ENCODE measurements at places on chromosomes 12 and 14.

DNA sequence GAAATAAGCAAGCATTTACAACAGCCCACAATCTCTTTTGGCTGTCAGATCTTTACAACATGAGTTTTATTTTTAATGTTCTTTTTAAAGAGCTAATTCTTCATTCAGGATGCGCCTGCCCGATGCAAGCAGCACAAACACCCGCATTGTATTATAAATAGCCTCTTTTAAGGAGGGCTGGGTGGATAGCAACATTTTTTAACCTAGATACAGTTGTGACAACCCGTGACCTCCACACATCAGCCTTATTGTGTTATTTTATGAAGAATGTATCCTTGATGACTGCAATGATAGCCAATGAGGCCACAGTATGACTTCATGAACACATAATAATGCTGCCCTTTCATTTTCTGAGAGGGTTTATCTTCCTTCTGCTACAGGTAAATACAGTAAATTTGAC lies 173.7 kb downstream of the FOXN3 start:
- DNase-seq = no peak

- DNase-seq = no peak
These were observed at the start of gene LIN7A for GRCh38 chr12:80937391-80938238. LIN7A (minus strand) TSS chr12:80937934; CDS start chr12:80937722, 212 bp downstream.

GRCh38 chr14:90424686-90425372 lies 28.0 kb downstream of the CALM1 start:
- no peak for DNase-seq

DNA sequence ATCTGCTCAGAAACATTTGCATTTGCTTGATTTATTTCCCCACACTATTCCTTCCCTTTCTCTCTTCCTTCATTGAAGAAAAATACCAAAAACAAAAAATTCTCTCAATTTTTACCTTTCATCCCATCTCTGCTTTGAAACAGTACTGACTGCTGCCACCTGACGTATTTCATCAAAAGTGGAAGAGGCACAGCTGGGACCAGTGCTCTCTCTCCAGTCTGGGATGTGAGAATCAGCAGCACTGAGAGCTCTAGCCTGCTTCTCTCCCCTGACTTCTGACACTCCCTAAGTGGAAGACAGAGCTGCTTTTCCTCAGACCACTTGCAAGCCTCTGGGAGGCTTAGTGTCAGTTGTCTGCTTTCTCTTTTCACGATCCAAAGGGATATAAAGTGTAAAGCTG lies 36.9 kb downstream of the TTLL5 start:
- no peak for DNase-seq

- no peak for DNase-seq
These were observed 6.1 kb upstream of the AAAS start for GRCh38 chr12:53327435-53328042.

- DNase-seq = no peak
These were observed 18.6 kb upstream of the COL2A1 start for GRCh38 chr12:48022676-48023385.

DNA sequence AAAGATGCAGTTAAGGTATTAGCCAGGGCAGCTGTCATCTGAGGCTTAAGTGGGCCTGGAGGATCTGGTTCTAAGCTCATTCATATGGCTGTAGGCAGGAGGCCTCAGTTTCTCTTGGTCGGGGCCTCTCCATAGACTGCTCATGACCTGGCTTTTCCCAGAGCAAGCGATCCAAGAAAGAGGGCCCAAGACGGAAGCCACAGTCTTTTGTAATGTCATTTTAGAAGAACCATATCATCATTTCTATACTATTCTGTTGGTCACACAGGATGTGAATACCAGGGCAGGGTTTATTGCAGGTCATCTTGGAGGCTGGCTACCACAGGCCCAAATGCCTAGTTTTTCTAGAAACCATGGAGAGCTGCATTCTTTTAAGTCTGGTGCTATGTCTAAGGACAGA lies 47.7 kb downstream of the GNG2 start:
- DNase-seq = no peak

DNA sequence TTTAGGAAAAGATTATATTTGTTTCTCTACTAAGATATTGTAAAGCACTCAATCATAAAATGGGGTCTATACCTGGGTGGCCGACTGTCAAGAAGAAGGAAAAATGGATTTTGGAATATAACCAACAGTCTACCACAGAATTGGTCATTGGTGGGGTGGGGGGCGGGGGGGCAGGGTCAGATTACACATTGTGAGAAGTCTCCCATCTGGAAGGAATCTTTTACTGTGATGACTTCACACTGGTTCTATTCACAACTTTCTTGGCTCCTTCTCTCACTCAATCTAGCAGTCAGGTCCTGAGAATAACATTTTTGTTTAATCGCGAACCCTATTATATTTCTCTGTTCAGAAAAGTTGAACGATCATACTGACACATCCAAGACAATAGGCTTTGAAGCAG lies 8.7 kb upstream of the CLEC4E start:
- no peak for DNase-seq

DNA sequence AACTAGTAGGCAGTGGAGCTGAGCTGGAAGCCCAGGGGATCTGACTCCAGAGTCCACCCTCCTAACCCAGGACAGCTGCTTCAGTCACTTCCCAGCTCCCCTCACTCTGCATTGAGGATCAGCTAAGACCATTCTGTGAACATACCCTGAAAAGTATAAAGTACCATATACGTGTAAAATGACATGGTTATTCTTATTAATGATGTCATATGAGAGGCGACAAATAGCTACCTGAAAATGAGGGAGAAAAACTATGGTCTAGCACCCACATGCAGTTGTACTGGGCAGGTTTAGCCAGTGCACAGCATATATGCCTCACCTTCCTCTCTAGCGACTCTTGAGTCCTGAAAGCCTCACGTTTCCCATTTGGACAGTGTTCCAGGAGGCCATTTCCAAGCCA lies 461.9 kb downstream of the RAD51B start:
- DNase-seq = no peak

DNA sequence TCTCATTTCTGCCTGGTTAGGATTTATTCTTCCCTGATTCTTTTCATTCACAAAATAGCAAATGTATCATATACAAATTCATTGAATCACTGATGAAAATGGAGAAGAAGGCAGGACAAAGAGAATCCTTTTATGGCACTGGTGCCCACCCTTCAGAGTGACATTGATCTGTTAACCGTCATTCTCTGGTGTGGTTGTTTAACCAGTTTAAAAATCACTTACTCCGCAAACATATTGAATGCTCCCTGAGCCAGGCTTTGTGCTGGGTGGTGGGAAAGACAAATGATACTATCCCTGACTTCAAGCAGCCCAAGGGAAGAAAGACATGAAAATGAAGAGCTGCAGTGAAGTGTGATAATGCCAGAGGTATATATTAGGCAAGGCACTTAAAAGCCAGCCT lies 187.5 kb upstream of the SLC38A2 start:
- no peak for DNase-seq

GRCh38 chr12:10708862-10709261 lies 14.3 kb downstream of the YBX3 start:
- no peak for DNase-seq

- DNase-seq = no peak
These were observed 496.1 kb downstream of the RERGL start for GRCh38 chr12:17593715-17594406.
